ENCODE measurements at places on chromosomes 2 and 18. TPM values are rescaled to one million over a fixed set of nuclear protein-coding genes. Genes with fewer than 3 reads are reported as not detected.

GRCh38 chr2:230778350-230779063 lies 65.9 kb downstream of the CAB39 start:
- DNase-seq = no peak
- peak overlapping the region; percentile 75 for H3K27ac ChIP-seq
- H3K36me3 ChIP-seq = no peaks in the 10 kb centered on the region

The CD8B2 gene
- total RNA-seq = not detected

- no peak for DNase-seq
- H3K36me3 ChIP-seq = no peaks in the 10 kb centered on the region
- H3K4me1 ChIP-seq = no peaks in the 10 kb centered on the region
- H3K27ac ChIP-seq = no peak overlapping the region
These were observed 17.5 kb downstream of the BOD1L2 start for GRCh38 chr18:57164401-57164800.

GRCh38 chr2:171523088-171524017 lies 1.1 kb downstream of the CYBRD1 start:
- DNase-seq = peak; percentile 38
- no peaks in the 10 kb centered on the region for H3K27me3 ChIP-seq
- no peaks in the 10 kb centered on the region for H3K36me3 ChIP-seq
- H3K4me1 ChIP-seq = peaks cover 23% of the 10 kb centered on the region

- H3K27me3 ChIP-seq = no peaks in the 10 kb centered on the region
- peak overlapping the region; percentile 58 for H3K4me3 ChIP-seq
- peaks cover 27% of the 10 kb centered on the region for H3K4me1 ChIP-seq
- no peak for DNase-seq
- peak overlapping the region; percentile 94 for H3K27ac ChIP-seq
These were observed 743 bp downstream of the XPO1 start for GRCh38 chr2:61537277-61537949.

Measured in HCT116 (cell line).